ENCODE measurements at places on chromosomes 7 and 10.
A peak's percentile ranks its signal among the peaks of the same experiment; 100 is the strongest.

GRCh38 chr10:61076572-61077114 is 132.7 kb upstream of the RHOBTB1 start:
- no peak for DNase-seq

DNA sequence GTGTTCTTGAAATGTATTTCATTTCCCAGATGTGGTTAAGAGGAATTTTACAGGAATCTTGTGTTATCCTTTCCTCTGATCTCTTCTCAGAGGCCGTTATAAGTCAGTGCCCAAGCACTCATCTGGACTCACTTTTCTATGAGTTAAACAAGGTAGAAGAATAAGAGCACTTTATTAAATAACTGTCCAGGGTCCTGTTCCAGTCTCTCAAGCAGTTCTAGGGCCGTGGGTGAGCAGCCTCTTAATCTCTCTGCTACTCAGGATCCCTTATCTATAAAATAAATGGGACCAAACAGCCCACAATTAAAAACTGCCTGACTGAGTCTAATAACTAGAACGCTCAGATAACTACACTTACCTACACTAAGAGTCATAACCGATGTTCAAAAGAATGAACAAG is 111.2 kb downstream of the OSBPL3 start:
- no peak for DNase-seq

GRCh38 chr10:842795-843194 is 88.7 kb downstream of the LARP4B start:
- no peak for DNase-seq

GRCh38 chr7:64795176-64795575 is 948 bp downstream of the ZNF138 start:
- no peak for DNase-seq

GRCh38 chr10:93110472-93111146 is 36.9 kb downstream of the CYP26A1 start:
- no peak for DNase-seq

DNA sequence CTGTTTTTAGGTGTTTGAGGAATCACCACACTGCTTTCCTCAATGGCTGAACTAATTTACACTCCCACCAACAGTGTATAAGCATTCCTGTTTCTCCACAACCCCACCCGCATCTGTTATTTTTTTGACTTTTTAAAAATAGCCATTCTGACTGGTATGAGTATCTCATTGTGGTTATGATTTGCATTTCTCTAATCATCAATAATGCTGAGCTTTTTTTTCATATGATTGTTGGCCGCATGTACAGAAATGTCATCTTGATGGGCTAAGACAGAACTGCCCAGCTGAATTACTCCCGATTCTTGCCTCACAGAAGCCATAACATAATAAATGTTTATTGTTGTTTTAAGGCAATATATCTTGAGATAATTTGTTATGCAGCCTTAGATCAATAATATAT is 93.1 kb upstream of the DKK1 start:
- no peak for DNase-seq

GRCh38 chr10:33353853-33354252 is 19.4 kb upstream of the NRP1 start:
- no peak for DNase-seq

DNA sequence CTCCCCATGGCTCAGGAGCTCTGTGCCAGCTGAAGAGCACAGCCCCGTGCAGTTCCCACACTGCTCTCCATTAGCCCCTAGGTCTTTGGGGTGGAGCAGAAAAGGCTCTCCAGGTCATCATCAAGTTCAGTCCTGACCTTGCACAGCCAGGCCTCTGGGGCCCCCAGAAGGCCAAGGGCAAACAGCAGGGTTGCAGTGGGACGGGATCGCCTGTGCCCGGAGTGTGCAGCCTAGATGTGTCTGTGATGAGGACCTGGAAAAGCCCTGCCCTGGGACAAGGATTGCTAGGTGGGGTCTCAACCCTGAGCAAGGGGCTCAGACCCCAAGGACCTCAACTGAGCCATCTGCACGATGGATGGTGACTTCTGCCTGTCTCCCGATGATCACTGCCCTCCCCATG is 549 bp downstream of the INMT start:
- DNase-seq: no peak

- no peak for DNase-seq
These were observed 31.3 kb downstream of the COX15 start for GRCh38 chr10:99700649-99701048.

DNA sequence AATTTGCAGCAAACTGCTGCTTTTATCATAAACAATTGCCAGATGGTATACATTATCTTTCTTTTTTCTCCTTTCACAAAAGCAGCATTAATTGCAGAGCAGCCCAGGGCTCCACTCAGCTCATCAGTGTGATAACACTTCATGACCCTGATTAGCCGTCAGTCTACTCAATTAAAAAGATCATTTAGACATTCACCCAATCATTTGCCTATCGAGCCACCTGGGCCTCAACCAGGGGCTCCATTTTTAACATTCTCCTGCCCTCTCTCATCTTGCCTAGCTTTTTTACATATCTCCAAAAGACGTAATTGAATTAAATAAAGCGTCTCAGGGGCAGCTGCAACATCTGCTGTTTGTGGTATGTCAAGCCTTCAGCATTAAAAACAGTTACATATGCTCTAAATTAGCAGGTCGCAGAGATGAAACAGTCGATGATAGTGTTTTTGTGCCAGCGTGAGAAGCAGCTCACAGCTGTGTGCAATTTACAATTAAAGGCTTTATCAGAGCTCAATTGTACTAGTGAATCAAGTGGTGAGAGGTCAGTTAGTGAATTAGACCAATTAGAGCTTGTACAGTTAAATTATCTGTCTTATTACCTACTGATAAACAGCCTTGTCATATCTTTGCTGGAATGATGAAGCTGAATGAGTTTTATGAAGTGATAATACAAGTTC is 522.5 kb downstream of the ETV1 start:
- DNase-seq: no peak

DNA sequence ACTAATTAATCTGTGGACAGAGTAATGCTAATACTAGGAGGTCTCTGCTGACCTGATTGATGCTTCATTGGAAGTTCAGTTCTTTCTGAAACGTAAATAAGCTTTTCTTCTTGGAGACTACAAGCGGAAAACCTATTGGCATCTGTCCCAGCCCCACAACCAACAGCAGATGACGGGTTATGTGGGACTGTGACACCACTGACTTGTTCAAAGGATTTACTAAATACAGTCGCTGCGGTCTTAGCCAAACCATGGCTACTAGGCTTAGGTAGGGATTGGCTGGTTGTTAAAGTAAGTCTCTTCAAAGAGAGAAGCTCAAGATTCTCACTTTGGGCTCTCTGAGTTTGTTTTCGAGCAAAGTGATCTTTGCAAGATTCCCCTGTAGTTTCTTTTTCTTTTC is 68.3 kb downstream of the HYCC1 start:
- no peak for DNase-seq

DNA sequence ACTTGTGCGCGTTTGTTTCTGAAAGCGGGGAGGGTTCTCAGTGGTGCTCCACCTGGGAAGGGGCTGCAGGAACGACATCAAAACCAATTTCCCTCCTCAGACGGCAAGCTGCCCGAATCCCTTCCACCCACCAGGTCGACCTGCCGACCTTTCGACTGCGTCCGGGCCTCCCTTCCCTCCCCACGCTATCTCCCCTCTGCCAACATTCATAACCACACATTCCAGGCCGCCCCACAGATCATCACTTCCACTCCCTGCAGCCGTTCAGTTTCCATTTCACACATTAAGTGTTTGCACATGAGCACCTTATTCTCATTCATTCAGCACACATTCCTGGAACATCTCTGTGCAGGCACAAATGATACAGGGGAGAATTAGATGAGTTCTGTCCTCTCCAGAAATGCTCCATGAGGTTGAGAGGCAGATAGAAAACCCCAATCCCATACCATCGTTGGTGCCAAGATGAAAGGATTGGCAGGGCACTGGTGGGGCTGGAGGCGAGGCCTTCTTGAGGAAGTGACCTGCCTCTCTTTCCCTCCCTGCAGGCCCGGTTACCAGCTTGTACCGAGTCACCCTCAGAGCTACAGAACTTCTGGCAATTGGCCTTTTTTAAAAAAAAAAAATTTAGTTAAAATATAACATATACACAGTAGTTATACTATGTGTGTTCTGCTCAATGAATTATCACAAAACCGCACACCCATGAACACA is 70.0 kb downstream of the MINDY4 start:
- DNase-seq: no peak

DNA sequence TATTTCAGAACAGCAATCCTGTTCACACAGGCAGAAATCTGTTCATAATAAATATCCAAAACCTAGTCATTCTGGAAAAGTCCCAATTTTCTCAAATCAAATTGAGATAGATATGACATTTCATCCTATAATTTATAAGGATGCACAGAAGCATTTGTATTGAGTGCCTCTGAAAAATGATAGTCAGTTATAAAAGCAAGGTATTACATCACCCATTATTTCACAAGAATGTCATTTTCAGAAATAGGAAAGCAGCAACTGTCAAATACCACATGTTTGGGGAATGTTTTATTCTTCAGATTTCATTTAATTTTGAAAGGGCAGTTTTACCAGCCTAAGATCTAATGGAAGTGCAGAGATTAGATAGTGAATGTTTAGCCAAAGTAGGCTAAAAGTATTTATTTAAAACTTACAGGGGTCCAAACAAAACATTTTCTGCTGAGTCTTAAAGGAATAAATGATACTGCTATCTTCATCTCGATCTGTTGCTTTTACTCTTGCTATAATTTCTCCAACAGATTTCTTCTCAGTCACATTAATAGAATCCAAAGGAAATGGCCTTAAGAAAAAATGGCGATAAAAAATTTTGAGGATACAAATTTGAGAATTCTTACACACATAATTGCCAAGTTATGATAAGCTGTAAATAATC is 185.8 kb downstream of the HGF start:
- DNase-seq: no peak

GRCh38 chr7:107045980-107046379 is 1.5 kb downstream of the PRKAR2B start:
- no peak for DNase-seq

DNA sequence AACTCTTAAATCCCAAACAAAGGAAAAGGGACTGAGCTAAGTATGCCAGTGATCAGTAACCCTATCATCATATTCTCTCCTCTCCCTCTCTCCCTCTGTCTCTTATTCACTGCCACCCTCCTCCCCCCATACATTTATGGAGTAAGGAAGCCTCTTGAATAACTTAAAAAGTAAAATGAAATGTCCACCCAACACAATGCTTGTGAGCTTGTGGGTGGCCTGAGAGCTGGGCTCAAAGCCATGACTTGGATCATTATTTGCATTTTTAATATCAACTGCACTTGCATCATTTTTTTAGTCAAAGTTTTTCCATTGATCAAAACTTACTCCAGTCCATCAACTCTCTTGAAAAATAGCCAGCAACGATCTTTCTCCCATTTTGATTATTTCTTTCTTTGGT is 46.8 kb downstream of the FAM107B start:
- no peak for DNase-seq

- DNase-seq: peak; percentile 78
These were observed 15.6 kb upstream of the RFC2 start for GRCh38 chr7:74269757-74270277.

GRCh38 chr7:29494350-29494749 is 69.3 kb upstream of the PRR15 start:
- DNase-seq: no peak

- no peak for DNase-seq
These were observed 132.2 kb downstream of the OR13A1 start for GRCh38 chr10:45183174-45183573.

- no peak for DNase-seq
These were observed 12.2 kb upstream of the RFC2 start for GRCh38 chr7:74266191-74266963.

DNA sequence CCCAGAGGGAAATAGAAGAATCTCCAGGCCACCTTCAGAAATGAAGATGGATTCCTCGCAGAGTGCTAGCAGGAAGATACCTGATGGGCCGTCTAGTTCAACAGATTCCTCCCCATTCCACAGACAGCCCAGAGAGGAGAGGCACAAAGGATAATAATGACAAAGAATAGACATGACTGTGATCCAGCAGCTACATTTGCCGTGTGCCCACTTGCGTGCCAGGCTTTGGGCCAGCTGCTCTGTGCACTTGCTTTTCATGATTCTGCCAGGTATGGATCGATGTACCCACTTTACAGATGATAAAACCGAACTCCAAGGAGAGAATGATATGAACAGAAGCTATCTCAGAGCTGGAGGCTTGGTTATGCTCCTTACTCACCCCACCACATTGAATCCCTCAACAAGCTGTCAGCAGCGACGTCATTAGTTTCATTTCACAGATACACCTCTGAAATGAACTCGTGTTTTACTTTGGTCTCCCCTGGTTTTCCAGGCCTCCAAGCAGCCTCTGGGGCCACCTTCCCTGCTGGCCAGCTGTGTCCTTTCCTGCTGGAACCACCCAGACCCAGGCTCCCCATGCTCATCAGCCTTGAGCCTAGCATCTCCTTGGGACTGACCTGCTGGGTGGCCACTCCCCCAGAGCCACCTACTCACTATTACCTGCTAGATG is 11.9 kb upstream of the WDFY4 start:
- no peak for DNase-seq

DNA sequence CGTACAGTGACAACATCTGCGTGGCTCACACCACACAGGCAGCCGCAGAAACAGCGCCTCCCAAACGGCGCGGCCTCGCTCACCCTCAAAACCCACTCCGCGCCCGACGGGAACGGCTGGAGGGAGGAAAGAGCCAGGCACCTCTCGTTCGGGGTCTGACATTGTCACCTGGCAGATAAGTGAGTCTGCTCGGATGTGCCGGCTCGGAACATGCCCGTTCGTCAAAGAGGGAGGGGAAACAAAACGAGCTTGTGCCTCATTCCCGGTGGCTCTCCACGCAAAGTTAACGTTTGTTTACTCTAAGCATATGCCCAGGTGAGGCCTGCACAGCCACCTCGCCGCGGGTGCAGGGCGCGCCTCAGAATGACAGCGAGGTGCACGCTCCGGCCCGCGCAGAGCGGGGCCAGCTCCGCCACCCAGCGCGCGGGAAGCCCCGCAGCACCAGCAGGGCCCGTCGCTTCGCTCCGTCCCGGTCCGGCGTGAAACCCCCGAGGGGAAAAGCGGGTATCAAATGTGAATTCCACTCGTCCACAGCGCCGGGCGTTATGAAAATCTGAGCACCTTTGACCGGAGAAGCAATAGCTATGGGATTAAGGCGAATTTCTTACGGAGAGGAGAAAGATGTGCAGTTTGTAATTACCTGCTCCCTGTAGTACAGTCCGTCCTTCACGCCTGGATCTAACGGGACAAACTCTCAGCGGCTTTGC is 13.1 kb downstream of the CNPY1 start:
- DNase-seq: no peak

DNA sequence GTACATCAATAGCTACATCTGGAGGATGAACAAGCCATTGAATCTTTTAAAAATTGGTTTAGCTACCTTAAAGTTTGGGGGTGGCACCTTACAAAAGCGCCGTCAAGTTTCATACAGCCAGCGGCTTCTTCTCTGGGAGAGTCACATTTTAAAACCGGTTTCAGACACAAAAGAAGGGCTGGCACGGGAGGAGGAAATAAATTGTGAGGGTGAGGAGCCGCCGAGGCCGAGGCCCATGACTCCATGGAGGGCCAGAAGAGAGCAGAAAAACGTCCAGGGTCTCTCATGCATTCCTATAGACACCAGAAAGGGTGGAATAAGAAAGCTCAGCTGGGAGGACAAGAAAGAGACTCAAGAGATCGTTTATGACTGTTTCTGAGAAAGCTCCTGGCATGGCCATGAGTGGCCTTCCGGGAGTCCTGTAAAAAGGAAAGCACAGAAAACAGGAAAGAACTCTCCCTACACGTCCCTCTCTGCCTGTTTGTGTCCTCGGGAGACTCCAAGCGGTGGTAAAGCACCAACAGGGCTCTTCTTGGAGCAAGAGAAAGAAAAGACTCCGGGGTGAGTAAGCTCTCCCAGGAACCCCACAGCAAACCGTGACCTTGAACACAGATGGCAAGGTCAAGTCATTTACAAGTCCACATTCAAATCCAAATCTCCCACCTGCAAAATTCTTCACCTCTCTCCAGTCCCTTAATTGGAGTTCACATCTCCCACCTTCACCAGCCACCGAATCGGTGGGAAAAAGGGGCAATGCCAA is 1.8 kb downstream of the FRAT2 start:
- DNase-seq: no peak
